Sigmoid colon (tissue), 7 donors: ENCODE measurements at places on chromosomes 6 and 20. TPM values are rescaled to one million over a fixed set of nuclear protein-coding genes. Genes with fewer than 3 reads are reported as not detected.

Gene EMILIN3
- 1.0 TPM for polyA plus RNA-seq

Gene TRIM39
- polyA plus RNA-seq = 11.2 TPM

GRCh38 chr20:47256668-47257236, 99.7 kb downstream of the ZMYND8 start:
- no peak for DNase-seq

Gene SRF
- 13.9 TPM for polyA plus RNA-seq

GRCh38 chr20:11796026-11796425, 121.7 kb upstream of the BTBD3 start:
- DNase-seq = no peak

GRCh38 chr6:159854959-159855358, 35.8 kb upstream of the MAS1 start:
- DNase-seq = no peak

Gene PTCRA
- not detected for polyA plus RNA-seq

DNA sequence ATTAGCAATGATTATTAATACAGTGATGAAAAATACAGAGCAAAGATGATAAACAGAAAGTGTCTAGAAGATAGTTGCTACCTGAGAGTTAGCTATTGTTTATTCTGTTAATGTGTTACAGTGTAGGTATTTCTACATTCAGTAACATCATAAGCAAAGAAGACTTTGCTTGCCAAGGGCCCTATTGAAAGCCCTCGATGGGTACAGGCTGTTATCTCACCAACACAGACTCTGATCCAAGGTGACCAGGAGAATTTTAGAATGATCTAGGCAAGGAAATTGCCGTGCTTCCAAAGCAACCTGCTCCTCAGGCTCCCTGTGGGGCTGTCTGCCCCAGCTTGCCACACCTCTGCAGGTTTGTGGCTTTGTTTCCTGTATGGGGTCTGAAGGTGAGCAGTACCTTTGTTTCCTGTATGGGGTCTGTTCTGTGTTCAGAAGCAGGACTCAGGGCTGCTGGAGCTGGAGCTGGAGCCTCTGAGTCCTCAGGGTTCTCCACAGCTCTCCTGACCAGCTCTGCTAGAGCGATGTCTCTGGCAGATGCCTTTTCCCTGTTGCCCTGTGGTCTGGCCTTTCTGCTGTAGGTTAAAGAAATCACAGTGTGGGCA, 32.5 kb downstream of the PHACTR3 start:
- DNase-seq = peak; percentile 6
